Naive thymus-derived CD8-positive, alpha-beta T cell (primary cell): ENCODE measurements at places on chromosomes 3 and 15. TPM values are rescaled to one million over a fixed set of nuclear protein-coding genes. Genes with fewer than 3 reads are reported as not detected.
A peak's percentile ranks its signal among the peaks of the same experiment; 100 is the strongest.

Gene ADAMTSL3
- total RNA-seq = not detected

GRCh38 chr3:195113536-195114425, 157.2 kb downstream of the XXYLT1 start:
- H3K4me1 ChIP-seq = peaks cover 3% of the 10 kb centered on the region
- no peaks in the 10 kb centered on the region for H3K36me3 ChIP-seq
- DNase-seq = no peak

DNA sequence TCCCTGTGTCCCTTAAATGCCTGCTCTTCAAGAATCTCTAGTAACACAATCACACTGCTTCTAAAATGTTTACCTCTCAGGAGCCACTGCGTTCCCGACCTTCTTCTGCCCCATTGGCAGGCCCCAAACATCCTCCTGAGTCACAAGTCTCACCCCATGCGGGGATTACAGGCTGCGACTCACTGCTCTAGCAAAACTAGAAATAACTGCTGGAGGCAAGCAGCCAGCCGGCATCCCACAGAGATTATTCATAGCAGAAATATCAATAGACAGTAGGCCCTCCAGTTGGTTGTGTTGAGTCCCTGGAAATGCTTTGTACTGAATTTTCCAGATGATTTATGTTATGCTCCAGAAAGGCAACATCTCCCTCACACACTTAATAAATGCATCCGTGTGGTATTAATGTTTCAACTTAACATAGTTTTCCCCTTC, 64.8 kb downstream of the RFTN1 start:
- H3K36me3 ChIP-seq = peaks cover 52% of the 10 kb centered on the region
- no peaks in the 10 kb centered on the region for H3K27me3 ChIP-seq
- peak overlapping the region; percentile 24 for H3K27ac ChIP-seq
- H3K4me3 ChIP-seq = no peak overlapping the region
- peaks cover 17% of the 10 kb centered on the region for H3K4me1 ChIP-seq

DNA sequence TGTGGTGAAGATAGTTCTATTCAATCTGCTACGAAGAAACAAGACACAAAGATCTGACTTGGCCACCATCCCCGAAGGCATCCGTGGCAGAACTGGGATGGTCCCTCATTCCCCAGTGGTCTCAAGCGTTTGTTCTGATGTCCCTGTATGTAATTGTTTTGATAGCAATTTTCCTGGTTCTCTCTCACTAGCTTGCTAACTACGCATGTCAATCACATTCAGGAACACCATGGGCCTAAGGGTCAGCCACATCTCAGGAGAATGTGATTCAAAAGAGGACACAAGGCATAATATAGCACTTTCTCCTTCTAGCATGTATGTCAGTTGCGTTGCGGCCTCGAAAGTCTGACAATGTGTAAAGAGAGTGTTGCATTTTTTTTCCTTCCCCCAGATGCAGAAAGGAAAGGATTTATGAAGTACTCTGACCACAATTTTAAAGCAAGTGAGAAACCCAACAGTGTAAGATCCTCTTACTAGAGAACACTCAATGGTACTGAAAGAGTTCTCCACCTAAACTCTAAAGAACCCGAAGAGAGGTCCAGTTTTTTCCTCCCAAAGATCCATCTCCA, 32.0 kb upstream of the TCF12 start:
- H3K36me3 ChIP-seq = no peaks in the 10 kb centered on the region
- no peaks in the 10 kb centered on the region for H3K27me3 ChIP-seq
- H3K4me1 ChIP-seq = peaks cover 28% of the 10 kb centered on the region

DNA sequence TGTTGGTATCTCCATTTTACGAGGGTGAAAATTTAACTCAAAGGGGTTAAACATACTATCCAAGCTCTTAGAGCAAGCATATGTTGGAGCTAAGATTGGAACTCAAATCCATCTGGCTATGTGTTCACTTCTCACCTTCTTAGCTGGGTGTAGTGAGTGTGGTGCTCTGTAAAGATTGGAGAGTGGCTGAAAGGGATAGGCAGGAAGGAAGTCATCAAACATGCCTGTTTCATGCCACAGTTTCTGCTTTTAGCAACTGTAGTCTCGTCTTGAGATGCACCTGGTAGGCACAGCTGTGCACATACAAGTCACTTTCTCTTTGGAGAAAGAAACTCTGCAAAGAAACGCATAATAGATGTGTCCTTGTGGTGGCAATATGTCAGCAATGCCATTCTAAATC, 189.1 kb upstream of the MDFIC2 start:
- H3K27ac ChIP-seq = no peak overlapping the region
- no peak overlapping the region for H3K4me3 ChIP-seq
- H3K36me3 ChIP-seq = peaks cover 4% of the 10 kb centered on the region
- H3K4me1 ChIP-seq = no peaks in the 10 kb centered on the region
- DNase-seq = no peak

DNA sequence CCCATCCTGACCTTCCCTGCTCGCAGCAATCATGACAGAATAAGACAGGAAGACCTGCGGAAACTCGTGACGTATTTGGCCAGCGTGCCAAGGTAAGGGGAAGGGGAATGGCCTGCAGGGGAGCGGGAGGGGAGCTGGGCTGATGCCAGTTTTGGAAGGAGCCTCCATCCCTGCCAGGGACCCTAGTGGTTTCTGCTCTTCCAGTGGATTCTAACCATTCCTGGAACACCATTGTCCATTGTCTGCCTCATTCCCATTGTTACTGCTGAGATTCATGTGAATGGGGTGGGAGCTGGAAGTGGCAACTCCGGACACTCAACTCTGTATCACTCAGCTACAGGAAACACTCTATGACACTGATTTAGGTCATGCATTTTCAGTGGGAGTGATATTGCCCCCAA, 242.9 kb upstream of the ROPN1 start:
- H3K27ac ChIP-seq = no peak overlapping the region
- H3K4me1 ChIP-seq = no peaks in the 10 kb centered on the region
- no peak overlapping the region for H3K4me3 ChIP-seq
- no peaks in the 10 kb centered on the region for H3K36me3 ChIP-seq
- peaks cover 20% of the 10 kb centered on the region for H3K27me3 ChIP-seq

DNA sequence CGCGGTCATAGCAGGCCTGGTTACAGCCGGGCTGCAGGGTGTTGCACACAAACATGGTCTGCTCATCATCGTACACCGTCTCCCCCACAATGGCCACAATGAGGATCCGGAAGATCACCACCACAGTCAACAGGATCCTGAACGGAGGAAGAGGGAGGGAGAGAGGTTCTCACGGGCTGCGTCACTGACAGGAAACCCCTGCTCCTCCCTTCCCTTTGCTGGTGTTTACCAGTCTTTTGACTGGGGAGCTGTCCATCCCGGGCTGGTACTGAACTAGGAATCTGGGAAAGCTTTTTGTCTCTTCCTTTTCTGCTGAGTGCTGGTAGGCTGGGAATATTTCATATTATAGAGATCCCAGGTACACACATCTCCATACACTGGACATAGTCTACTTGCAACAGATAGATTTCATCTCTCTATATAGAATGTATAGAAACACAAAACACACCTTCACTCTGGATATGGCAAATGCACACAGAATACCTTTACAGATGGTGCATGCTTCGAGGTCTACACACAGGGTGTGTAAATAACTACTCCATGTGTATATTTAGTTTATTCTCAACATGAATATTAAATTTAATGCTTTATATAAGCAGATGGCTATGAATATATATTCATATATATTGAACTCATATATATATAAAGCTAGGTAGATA, 1.4 kb downstream of the GJD2 start:
- peaks cover 6% of the 10 kb centered on the region for H3K4me1 ChIP-seq
- H3K36me3 ChIP-seq = peaks cover 5% of the 10 kb centered on the region
- H3K27me3 ChIP-seq = peaks cover 52% of the 10 kb centered on the region
- H3K27ac ChIP-seq = no peak overlapping the region

DNA sequence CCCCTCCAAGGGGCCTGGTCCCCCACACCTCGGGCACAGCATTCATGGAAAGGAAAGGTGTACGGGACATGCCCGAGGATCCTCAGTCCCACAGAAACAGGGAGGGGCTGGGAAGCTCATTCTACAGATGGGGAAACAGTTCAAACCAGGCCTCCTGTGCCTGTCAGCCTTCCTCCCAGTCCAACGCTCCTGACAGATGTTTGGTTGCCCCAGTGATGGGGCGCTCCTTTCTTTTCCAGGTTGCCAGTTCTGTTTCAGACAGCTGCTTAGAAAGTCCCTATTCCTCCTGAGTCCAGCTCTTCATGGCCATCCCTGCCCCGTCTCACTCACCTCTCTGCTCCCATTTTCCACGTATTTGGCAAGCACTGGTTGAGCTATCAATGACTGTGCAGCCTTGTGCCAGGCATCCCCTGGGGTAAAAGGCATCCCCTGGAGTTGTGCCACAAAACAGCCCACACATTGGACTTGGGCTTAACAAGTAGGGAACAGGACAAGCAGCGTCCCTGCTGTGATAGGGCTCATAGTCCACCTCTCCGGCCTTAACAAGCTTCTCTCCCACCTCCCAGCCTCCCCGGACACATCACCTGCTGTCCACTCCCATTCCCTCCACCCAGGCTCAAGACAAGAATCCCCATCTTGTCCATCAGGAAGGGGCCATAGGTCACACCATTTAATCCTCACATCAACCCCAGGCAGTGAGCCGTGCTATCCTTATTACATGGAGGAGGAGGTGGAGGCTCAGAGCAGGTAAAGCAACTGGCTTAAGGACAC, 6.6 kb downstream of the OXTR start:
- H3K36me3 ChIP-seq = no peaks in the 10 kb centered on the region
- no peaks in the 10 kb centered on the region for H3K4me1 ChIP-seq
- H3K27me3 ChIP-seq = peaks cover 10% of the 10 kb centered on the region
- no peak overlapping the region for H3K27ac ChIP-seq
- DNase-seq = no peak
- no peak overlapping the region for H3K4me3 ChIP-seq

DNA sequence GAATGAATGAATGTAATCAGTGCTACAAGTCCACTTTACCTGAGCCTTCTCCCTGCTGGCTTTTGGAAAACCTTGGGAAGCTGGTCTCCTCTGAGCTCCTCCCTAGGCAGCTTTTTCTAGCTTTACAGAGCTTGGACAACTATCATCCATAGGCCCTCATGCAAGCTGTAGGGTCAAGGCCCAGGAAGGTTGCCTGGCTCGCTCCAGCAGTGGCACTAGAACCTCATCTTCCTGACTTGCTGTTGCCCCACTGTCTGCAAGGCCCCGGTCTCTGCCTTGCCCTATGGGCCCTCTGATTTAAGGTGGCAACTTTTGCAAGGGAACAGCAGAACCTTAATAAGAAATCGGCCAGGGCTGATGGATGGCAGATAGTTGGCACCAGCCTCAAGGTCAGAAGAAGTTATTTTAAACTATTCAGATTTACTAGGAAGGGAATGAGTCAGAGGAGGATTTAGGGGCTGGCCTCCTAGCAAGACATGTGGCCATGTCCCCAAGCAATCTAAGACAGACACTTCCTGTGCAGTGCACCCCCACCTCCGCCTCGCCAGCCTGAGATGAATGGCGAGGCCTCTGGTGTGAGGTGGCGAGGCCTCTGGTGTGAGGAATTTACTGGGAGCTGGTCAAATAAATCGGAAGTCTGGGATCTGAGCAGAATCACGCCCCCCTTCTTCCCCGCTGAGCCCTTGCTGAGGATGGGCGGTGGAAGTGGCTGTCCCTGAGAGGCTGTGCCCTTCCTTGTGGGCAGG, 180.8 kb downstream of the MEGF11 start:
- no peak overlapping the region for H3K4me3 ChIP-seq
- no peaks in the 10 kb centered on the region for H3K36me3 ChIP-seq
- peaks cover 16% of the 10 kb centered on the region for H3K27me3 ChIP-seq
- no peaks in the 10 kb centered on the region for H3K4me1 ChIP-seq
- DNase-seq = no peak
- no peak overlapping the region for H3K27ac ChIP-seq
